ENCODE measurements at places on chromosomes 1 and 21. TPM values are rescaled to one million over a fixed set of nuclear protein-coding genes. Genes with fewer than 3 reads are reported as not detected.

NCMAP gene
- 2.6 TPM for total RNA-seq

CA6 gene
- 1.0 TPM for total RNA-seq

SDC3 gene
- total RNA-seq: 26.0 TPM

LRIG2 gene
- total RNA-seq: 24.9 TPM

ZSWIM5 gene
- 1.4 TPM for total RNA-seq

RAB42 gene
- total RNA-seq: 14.2 TPM

AADACL4 gene
- total RNA-seq: not detected

GJA5 gene
- 15.4 TPM for total RNA-seq

FCN3 gene
- total RNA-seq: 0.82 TPM
